ENCODE measurements at places on chromosomes 2 and 18.

DNA sequence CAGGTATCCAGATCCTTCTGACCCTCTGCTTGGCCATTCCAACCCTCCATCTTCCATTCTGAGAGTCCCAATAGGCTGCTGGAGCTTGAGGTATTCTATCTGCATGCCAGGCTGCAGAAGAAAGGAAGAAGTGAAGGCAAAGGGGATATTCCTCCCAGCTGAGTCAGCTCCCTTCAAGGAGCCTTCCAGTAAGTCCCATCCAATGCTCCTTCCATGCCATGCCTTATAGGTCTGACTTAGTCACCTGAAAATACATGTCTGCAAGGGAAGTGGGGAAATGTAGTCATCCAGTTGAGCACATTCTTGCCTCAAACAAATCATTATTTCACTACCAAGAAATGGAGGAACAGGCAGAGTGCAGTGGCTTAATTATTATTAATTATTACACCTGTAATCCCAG, 464.6 kb downstream of the CNTNAP5 start:
- DNase-seq, result no peak

- no peak for DNase-seq
Observed at GRCh38 chr18:58865701-58866065, 1.0 kb downstream of the ZNF532 start.

- DNase-seq, result no peak
Observed at GRCh38 chr2:178213991-178214390, 19.7 kb downstream of the OSBPL6 start.

DNA sequence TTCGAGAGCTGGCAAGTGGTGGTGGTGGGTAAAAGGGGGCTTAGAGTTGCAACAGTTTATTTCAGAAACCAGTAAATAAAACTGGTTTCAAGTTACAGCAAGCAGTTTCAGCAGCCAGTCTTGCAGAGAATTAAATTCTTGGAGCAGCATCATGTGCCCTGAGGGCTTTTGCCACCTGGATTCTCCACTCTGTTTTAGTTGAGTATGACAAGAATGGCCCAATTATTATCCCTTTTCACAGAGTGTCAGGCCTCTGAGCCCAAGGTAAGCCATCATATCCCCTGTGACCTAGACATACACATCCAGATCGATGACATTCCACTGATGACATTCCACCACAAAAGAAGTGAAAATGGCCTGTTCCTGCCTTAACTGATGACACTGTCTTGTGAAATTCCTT, 72.8 kb upstream of the FANCL start:
- no peak for DNase-seq

- DNase-seq, result no peak
Observed at GRCh38 chr18:42807887-42808286, 307.6 kb downstream of the RIT2 start.

DNA sequence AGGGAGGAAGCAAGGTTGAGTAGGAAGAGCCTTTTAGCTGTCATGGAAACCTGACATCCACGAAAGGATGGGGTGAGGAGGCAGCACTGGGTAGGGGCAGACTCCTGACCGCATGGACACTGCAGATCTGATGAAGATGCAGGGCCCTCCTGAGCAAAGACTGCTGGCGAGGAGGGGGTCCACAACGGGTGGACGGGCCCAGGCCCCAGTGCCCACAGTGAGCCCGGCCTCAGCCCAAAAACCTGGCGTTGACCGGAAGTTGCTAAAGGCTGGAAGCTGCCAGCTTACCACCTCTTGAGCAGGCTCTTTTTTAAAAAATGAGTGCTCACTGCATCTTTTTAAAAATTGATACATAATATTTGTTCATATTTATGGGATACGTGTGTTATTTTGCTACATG, 247.3 kb downstream of the SH3BP4 start:
- no peak for DNase-seq

GRCh38 chr18:58505181-58505580, 123.7 kb downstream of the ALPK2 start:
- DNase-seq, result no peak

- no peak for DNase-seq
Observed at GRCh38 chr2:208334230-208334629, 68.2 kb downstream of the PIKFYVE start.

DNA sequence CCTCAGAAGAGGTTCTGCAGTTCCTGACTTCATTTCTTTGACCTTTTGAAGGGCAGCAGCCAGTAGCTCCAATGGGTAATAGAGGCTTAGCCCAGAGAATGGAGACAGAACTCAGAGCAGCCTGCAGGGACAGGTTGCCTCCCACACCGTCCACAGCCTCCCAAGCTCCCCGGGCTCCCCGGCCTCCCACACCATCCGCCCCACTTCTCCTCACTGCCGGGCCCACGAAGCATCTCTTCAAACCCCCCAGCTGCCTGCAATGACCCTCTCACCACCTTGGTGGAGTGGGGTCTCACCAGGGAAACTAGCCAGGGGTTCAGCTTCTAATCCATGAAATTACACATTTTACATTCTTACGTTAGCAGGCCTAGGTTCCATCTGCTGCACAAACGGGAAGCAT, 652.0 kb upstream of the SALL3 start:
- no peak for DNase-seq

GRCh38 chr2:118242216-118242615, 153.9 kb downstream of the INSIG2 start:
- DNase-seq, result no peak

DNA sequence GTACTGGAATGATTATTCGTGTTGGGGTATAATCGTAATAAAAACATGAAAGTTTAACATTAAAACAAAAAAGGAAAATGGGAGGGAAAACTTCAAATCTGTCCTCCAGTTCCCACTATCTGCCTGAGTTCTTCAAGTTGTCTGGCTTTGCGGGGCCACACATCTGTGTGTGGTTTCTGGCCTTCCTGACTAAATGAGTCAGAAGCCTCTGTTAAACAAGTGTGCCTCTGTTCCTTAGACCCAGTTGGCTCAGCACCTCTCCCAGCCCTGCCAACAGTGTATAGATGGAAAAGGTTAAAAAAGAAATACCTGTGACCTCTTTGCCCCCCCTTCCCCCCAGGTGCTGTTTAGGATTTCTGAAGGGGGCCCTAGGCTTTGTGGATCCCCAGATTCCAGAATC, 30.2 kb downstream of the XDH start:
- no peak for DNase-seq

DNA sequence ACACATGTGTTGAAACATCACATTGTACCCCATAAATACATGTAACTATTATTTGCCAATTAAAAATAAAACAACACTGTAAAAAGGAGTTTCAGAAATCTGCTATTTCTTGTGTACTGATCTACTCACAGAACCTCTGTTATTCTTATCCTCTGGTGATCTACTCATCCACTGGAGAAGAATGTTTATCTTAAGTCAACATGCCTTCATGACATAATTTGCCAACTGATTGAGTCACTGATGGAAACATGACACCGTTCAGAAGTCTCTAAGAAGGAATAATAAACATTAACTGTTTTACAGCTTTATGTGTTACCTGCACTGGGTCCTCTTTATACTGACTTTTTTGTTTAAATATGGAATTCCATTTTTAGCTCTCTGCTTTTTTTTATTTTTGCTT, 555.2 kb downstream of the DCDC2C start:
- no peak for DNase-seq

GRCh38 chr2:38446418-38446817, 69.3 kb upstream of the ATL2 start:
- no peak for DNase-seq

GRCh38 chr2:105410554-105410953, 11.7 kb upstream of the FHL2 start:
- no peak for DNase-seq

GRCh38 chr2:158042666-158043065, 59.0 kb upstream of the UPP2 start:
- no peak for DNase-seq

GRCh38 chr2:159265171-159265576, 21.3 kb downstream of the WDSUB1 start:
- no peak for DNase-seq

- DNase-seq, result no peak
Observed at GRCh38 chr18:74370115-74370514, 54.5 kb downstream of the C18orf63 start.

GRCh38 chr18:74242438-74243096, 49.2 kb downstream of the CYB5A start:
- no peak for DNase-seq

GRCh38 chr2:105385731-105386540, 12.9 kb downstream of the FHL2 start:
- DNase-seq, result no peak

DNA sequence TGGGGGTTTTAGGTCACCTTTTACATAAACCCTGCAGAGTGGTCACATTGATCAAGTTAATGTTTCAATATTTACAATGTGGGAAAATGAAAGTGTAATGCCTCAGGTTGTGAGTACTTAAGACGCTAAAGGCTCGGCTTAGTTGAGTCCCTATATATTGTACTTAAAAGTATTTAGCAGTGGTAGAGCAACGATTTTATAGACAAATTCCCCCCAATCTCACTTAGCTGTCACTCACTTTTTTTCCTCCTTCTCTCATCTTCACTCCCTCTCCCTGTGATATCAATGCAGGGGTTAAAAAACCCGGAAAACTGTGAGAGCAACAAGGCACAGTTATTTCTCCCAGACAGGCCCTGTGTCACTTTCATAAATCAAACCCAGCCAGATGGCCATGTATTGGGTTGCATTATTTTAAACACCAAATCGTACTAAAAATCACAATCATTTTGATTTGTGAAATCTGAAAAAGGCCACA, 5.4 kb downstream of the POU3F3 start:
- no peak for DNase-seq

DNA sequence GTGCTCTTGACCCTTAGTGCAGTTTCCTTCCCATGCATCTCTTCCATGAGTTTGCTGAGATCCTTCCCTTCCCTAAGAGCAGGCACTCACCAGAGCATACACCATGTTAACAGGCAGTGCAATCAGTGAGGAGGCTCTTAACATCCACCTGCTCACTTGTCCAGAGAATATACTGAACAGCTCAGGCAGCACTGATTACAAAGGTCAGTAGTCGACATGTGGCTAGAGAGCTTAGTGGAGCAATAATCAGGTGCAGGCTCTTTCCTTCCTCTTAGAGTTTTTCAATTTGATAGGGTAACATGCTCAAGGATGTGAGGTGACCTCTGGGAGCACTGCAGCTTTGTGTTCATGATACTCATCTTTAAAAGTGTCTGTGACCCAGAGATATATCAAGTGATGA, 144.1 kb upstream of the SETBP1 start:
- DNase-seq, result no peak

GRCh38 chr2:238428866-238429265, 2.1 kb downstream of the ASB1 start:
- DNase-seq, result no peak

DNA sequence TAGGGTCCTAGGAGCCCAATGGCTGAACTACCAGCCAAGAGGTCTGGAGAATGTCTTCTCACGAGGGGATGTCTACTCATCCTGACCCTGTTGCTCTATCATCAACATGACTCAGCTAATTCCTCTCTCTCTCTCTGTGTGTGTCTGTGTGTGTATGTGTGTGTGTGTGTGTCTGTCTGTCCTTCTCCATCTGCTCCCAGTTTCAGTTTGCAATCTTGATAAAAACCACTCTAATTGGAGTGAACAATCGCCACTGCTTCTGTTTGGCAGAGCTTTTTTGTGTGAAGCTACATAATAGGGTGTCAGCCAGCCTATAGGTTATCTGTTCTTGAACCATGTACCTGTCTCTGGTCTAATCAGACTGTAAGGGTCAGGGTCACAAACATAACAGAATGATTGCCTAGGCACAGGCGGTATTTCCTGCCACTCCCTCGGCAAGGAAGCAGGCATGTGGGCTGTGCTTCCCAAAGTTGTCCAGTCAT, 219.8 kb downstream of the SH3BP4 start:
- no peak for DNase-seq

GRCh38 chr2:240742602-240743095, 51.0 kb downstream of the AQP12A start:
- DNase-seq, result no peak

GRCh38 chr2:118134650-118135049, 46.4 kb downstream of the INSIG2 start:
- DNase-seq, result no peak

- peak; percentile 5 for DNase-seq
Observed at GRCh38 chr2:64819774-64820688, 166.3 kb upstream of the SERTAD2 start.

DNA sequence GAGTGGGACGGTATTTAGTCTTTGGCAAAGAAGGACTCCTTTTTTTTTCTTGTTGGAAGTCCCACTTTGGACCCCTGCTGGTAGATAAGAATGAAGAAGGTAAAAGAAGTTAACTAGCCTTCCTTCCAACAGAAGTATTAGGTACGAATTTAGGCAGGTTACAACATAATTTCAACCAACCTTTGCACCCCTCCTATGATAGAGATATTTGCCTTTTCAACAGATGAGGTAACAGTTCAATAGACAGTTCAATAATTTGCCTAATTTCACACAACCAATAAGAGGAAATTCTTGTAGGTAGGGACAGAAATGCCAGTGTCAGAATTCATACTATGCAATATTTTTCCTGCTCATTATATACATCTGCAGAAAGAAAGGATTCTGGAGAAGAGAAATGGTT, 100.8 kb downstream of the CCDC141 start:
- DNase-seq, result no peak

GRCh38 chr2:120845277-120845676, 109.6 kb downstream of the GLI2 start:
- no peak for DNase-seq

DNA sequence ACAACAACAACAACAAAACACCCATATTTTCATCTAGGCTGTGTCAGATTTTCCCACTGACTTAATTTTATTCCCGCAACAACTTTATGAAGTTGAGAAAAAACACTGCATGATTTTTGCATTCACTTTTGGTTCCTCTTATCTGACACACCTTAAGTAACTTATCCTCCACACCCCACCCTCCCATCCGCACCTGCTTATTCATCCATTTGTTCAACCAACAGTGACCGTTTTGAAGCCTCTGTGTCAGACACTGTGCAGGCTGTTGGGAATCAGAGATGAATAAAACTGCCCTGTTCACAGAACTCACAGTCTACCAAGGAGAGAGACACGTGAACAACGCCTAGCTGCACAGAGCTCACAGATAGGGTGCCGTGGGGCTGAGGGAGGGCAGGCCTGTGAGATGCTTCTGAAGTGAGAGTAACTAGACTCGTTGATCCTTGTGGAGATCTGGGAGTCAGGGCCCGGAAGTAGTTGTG, 7.4 kb downstream of the CNNM4 start:
- no peak for DNase-seq

GRCh38 chr2:21804151-21804550, 680.4 kb downstream of the TDRD15 start:
- no peak for DNase-seq

DNA sequence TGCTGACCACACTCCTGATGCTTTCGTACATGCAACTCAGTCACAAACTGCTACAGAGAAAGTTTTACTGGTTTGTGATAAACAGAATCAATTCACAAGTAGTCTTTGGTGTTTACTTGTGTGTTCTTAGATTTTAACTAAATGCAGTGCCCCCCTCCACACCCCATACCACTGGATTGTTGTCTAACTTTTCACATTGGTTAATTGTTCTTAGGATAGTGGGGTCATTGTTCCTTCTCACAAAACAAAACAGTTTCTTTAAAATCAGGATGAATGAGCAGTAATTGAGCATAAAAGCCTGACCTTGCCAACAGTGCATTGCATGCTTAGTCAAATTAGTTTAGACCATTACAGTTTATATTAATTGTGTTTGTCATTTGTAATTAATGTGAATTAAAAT, 14.1 kb upstream of the PNPT1 start:
- no peak for DNase-seq

- DNase-seq, result no peak
Observed at GRCh38 chr2:68320118-68320641, 431 bp upstream of the CNRIP1 start.

GRCh38 chr18:62524440-62525200, 1.8 kb downstream of the ZCCHC2 start:
- DNase-seq, result no peak

- DNase-seq, result no peak
Observed at GRCh38 chr18:31042406-31043181, at the start of gene DSC3. TSS of gene DSC3 (minus strand) at chr18:31042742. CDS start at chr18:31042660, 82 bp downstream.
